ENCODE measurements at places on chromosomes 3 and 15.

- DNase-seq = no peak
Observed at GRCh38 chr3:156899951-156900350, 73.8 kb downstream of the LEKR1 start.

DNA sequence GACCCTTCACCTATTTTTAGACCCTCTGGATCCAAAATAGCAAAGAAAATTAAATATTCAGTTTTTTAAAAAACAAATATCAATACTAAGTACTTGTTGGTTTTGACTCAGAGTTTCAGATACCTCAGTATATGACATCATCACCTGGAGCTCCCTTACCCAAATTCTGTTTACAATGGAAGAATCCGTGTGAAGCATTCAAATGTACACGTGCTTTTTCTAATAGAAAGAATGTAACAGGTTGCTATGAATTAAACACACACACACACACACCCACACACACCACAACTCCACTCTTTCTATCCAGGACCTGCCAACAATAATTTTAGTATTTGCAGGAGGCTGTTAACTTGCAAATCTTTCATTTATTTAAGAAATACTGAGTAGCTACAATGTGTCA, 221.8 kb downstream of the THRB start:
- no peak for DNase-seq

DNA sequence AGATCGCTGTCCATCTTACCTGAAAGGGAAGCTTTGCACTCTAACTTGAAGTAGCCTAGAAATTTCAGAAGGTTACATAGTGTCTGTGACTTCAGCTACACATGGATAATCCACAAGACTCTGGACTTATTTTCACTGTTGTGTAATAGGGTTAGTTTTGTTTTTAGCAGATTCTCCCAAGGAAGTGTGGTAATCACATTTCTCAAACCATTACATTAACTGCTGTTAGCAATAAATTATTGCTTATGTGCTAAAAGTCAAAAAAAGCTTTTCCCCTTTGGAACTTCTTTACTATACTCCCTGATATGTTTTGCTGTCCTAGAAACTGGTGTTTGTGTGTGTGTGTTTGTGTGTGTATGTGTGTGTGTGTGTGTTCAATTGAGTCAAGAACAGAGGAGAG, 351.8 kb upstream of the TPRG1 start:
- DNase-seq = no peak

DNA sequence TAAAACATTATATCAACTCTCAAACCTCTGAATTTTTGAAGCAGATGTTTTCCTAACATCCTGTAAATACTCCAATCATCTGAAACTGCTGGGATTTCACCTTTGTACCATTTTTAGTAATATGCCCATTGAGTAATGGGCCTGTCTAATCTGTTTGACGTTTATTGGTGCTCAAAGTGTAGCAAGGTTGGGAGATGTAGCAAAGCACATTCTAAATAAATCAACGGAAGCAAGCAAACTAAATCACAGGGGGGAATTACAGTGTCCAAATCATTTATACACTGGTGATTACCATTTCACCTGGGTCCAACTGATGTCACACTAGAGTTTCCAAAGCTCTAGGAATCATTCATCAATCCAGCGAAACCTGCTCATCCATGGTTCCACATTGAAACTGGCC, 518.7 kb upstream of the TBL1XR1 start:
- no peak for DNase-seq

DNA sequence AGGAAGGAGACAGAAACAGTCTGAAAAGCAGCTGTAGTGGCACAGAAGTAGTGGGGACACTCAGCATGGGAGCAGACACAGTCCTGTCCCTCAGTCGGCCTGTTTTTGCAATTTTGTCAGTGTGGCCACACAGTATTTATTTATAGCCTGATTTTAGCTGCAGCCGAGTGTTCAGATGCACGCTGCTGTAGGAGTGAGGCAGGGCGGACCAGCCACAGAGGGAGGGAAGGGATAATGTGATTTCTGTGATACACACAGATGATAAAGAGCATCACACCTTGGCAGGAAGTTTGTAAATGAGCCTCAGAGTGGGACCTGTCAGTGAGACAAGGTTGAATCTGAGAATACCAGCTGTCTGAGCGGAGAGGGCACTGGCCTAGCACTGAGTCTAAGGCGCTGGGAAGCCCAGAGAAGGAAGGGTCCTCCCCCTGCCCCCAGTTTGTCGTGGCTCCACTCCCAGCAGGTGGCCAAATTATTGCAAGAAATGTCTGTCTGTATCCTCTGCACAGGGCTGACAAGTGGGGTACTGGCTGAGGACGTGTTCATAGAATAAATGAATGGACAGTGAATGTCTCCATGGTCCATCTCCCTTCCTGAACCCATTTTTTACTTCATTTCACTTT, 3.8 kb downstream of the PSTPIP1 start:
- DNase-seq = no peak

GRCh38 chr15:98525661-98526001, 122.7 kb upstream of the IGF1R start:
- DNase-seq = no peak

DNA sequence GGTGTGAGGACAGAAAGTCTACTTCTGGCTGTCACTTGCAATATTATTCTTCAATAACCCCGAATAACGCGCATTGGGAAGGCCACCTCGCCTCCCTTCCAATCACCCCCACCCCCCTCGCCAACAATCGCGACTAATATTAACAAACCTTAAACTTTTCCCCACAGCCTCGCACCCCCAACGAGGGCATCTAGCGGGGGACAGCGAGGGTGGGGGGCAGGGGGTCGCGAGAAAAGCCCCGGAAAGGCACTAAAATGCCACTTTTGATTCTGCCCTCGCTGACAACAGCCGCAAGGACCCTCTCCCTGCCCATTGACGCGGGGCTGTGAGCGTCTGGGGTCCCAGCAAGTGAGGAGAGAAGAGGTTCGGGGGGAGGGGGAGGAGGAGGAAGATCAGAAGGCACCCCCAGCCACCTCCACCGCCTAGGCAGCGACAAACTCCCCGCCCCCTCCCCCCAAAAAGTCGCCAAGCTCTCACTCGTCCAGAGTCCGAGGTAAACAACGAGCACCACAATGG, 868 bp downstream of the SATB1 start:
- DNase-seq = no peak

DNA sequence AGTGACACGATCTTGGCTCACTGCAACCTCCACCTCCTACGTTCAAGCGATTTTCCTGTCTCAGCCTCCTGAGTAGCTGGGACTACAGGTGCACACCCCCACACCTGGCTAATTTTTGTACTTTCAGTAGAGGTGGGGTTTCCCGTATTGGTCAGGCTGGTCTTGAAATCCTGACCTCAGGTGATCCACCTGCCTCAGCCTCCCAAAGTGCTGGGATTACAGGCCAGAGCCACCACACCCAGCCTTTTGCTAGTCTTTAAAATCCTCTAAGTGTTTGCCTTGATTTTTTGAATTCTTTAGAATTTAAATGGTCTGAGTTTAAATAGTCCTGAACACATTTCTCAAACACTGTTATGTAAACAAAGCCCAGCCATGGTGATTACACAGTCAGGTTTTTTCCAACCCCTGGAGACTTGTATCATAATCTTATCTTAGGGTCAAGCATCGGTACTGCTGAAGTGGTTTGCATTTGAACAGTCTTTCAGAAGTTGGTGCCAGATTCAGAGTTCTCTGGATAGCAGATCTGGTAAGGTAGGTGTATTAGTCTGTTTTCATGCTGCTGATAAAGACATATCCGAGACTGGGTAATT, 28.2 kb upstream of the PIAS1 start:
- no peak for DNase-seq

DNA sequence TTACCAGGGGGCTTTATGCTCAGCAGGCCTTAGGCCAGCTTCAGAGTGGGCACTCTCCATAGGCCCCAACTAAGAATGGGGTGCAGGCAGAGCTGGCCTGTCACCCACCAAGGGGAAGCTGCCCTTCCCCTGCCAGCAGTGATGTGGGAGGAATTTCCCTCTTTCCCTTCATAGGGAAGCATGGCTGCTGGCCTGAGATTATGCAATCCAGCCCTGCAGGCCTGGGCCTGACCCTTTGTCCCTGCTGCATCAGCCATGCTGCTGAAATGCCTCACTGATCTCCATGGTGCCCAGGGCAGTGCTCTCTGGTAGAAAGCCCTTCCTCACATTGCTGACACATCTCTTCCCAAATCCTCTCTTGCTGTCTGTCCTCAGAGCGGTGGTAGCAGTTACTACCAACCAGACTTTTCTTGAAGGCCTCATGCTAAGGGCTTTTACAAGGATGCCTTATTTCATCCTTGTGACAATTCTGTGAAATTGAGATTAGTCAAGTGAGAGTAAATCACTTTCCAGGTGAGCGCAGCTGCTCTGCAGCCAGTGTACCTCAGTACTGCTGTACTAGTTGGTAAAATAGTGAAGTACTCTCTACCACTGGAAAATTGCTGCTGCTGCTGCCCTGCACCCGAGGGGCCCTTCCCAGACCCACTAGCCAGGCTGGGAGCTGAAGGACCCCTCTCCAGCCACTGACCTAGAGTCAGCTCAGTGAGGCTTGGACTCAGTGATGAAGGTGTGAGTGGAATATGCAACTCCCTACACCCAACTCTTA, 33.8 kb downstream of the MRAS start:
- DNase-seq = no peak

DNA sequence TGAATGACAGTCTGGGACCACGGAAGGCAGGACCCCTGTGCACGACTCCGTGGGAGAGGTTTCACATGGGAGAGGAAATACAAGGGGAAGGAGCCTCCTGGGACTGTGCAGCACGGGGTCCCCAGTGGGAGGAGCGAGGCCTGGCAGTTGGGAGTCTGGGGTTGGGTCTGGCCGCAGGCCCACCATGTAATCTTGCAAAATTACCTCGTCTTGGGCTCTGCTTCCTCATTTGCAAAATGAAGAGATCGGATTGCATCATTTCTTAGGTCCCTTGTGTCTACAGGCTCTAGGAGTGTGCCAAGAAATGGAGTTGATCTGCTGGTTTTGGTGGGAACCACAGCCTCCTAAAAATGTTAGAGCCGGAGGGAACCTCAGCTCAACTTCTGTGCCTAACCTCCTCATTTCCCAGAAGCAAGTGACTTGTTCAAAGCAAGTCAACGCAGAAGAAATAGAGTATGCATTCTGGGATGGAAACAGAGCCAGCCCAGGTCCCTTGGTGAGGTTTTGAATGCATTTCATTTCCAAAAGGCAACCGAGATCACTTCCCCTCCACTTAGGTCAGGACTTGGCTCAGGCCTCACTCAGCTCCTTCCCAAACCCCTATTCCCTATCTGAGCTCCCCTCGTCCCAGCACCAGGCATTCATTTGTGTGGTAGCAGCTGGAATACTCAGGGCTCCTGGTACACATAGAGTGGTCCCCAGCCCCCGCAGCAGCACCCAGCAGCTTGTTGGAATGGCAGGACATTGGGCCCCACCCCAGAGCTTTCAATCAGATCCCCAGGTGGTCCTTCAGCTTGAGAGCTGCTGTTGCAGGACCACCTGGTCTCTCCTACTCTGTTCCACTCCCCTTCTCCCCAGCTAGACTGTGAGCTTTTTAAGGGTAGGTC, 267.7 kb downstream of the XXYLT1 start:
- DNase-seq = no peak

DNA sequence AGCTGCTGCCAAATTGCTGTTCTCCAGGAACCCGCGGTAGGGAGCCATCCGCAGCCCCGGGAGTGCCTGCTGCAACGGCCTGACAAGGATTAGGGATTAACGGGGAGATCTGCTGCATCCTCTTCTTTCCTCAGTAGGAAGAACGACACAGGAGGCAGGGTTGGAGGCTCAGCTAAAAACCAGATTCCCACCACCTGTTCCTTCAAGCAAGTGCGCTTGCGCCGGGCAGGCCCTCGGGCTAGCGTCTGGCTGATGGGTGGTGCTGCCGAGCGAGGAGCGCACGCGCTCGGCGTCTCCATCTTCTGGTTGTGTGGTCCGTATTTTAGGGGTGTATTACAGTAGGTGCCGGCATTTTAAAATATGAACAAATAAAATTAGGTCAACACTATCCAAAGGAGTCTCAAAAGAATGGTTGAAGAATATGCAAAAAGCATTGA, 25.4 kb upstream of the SLC25A26 start:
- DNase-seq = no peak

GRCh38 chr3:49711489-49711888, 8.0 kb downstream of the AMIGO3 start:
- DNase-seq = no peak

- no peak for DNase-seq
Observed at GRCh38 chr15:35289024-35289617, 204.0 kb upstream of the NANOGP8 start.

DNA sequence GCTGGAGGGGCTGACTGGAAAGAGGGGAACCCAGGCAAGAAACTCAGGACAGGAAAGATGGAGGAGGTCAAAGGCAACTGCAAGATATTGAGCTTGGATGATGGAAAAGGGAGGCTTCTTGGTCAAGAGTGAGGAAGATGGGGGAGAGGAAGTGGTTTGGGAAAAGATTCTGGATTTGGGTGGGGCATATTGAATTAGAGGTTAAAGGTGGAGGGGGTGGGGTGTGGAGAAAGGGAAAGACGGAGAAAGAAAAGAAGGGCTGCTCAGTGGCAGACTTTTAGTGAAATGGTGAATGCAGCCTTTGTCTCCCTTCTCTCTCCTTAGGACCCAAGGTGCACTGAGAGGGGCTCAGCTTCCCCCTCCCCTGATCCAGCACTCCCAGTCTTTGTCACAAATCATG, 655 bp upstream of the FAM3D start:
- no peak for DNase-seq

DNA sequence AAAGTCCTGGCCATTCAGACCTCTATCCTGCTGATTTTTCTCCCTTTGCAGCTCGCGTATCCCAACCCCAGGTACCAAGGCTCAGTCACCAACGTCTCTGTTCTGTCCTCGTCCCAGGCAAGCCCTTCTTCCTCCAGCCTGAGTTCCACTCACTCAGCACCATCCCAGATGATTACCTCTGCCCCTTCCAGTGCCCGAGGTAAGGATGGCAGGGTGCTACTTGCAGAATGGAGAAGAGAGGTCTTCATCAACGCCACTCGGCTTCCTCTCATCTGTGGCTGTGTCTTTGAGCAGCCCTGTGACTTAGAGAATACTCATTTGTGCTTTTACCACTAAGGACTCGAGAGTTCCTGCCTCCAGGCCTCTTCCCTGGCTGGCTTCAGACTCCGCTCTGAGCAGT, 22.6 kb upstream of the MANF start:
- DNase-seq = no peak

DNA sequence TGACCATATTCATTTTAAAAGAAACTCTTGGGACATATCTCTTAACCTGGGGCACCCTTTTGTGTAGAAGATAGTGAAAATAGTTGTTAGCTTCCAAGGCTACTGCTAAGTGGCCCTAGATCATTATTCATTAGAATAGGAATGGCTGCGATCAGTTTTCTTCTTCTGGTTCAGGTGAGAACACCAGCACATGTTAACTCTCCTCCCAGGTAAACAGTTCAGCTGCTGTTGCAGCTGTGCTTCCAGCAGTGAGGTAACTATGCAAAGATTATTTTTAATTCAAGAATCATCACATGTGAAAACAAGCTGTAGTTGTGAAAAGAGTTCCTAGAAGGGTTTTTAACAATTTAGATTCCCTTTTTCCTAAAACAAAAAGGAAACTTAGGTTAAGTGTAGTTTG, 43.3 kb downstream of the ZPLD1 start:
- DNase-seq = no peak

- DNase-seq = no peak
Observed at GRCh38 chr3:112403103-112403502, 70.1 kb downstream of the CD200 start.
